ENCODE measurements at places on chromosomes 12 and 14.

DNA sequence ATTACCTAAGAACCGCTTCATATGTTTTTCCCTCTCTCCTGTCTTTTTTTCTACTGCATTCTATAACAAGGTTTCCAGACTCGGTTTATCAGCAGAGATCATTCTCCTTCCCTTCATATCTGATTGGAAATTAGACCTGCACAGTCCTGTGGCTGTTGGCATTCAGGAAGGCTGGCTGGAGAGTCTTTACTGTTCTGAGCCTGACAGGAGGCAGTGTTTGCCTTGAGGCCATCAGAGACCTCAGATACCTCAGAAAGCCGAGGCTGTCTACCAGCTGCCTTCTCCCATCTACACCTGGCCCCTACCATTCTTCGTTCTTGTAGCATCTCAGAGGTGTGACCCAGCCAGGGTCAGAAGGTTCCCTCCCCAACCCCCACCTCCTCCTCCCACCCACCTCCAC lies 182.0 kb downstream of the CAND1 start:
- DNase-seq, result no peak

GRCh38 chr12:38783304-38783703 lies 122.1 kb downstream of the CPNE8 start:
- no peak for DNase-seq

- DNase-seq, result no peak
Observed at GRCh38 chr14:27077710-27078109, 479.9 kb upstream of the NOVA1 start.

GRCh38 chr12:12606781-12607589 lies 4.7 kb upstream of the CREBL2 start:
- no peak for DNase-seq

DNA sequence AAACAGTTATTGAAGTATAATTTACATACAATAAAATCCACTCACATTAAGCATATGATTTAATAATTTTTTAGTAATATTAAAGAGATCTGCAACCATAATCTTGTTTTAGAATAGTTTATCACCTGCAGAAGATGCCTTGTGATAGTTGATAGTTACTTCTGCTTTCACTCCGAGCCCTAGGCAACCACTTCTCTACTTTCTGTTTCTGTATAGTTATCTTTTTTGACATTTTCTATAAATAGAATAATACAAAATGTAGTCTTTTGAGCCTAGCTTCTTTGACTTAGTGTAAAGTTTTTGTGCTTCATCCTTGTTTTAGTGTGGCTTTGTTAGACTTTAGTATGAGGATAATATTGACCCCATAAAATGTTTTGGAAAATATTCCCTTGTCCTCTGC lies 111.0 kb downstream of the MNAT1 start:
- no peak for DNase-seq

DNA sequence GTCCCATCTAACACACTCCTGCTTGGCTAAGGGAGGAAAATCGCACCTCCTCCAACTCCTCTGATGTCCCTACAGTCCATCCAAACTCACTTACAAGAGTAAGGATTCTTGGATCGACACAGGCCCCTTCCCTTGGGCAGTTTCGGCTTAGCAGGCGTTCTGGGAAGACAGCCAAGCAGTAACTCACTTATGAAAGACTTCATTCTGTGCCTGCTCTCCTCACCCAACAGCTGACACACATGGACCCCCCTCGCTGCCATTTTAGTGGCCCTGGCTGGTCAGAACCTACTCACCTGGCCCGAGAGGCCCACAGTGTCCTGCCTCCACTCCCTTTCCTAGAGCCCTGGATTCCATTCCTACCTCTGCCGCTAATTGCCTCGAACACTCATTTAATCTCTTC lies 52.3 kb upstream of the BCL2L14 start:
- DNase-seq, result no peak

DNA sequence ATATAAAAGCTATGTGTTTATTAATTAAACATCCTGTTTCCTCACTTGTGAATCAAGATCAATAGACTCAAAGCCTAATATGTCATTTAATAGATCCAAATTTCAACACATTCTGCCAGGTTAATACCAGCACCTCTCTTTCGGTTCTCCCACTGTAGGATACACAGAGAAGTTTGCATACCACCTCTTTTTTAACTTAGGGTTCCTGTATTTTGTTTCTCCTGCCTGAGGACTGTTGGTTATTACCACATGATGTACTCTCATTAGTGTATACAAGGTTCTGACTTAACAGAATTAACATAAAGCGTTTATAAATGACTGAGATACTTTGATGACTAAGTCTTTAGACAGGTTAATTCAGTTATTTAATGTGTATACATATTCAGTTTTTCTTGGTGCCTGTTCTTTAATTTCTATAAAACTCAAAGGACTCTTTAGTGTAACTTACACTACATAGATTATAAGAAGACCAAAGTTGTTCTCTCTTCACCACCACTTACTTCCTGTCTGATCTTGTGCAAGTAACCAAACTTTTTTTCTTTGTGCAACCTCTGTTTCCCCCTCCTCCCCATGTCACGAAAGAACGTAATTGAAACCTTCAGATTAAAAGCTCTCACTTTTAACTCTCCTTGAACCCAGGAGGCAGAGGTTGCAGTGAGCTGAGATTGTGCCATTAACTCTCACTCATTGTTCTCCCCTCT lies 89.8 kb upstream of the DNM1L start:
- no peak for DNase-seq

- no peak for DNase-seq
Observed at GRCh38 chr12:42593874-42594273, 4.3 kb upstream of the PRICKLE1 start.

DNA sequence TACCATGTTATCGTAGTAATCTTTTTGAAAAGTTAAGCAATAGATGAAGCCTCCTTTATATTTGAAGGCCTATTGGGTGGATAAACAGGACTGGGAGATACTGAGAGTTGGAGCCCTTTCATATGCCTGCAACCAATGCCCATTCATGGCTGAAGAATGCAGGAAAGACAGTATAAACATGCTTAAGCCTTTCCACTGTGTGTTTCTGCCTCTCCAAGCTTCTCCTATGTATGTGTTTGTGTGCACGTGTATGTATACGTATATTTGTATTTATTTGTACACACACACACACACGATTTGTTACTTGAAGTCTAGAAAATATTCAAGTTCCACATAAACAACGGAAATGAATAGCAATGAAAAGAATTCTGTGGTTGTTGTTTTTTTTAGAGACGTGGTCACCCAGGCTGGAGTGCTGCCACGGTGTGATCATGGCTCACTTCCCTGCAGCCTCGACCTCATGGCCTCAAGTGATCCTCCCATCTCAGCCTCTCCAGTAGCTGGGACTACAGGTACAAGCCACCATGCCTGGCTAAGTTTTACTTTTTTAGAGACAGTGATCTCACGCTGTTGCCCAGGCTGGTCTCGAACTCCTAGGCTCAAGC lies 1453.5 kb downstream of the AACS start:
- DNase-seq, result no peak

GRCh38 chr12:120228291-120229070 lies 27.6 kb upstream of the RPLP0 start:
- peak; percentile 77 for DNase-seq

DNA sequence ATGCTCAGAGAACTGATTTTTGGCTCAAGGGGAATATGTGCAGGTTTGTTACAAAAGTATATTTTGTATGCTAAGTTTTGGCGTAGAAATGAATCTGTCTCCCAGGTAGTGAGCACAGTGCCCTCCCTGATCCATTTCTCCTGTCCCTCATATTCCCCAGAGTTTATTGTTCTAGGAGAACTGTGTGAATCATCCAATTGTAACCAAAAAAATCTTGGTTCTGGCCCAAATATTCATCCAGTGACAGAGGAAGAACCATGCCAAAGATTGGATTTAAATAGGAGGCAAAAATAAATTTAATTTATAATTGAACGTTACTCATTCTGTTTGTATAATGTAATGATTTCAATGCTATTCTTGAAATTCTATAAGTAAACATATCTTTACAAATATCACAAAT lies 4.8 kb downstream of the CATSPERB start:
- no peak for DNase-seq

DNA sequence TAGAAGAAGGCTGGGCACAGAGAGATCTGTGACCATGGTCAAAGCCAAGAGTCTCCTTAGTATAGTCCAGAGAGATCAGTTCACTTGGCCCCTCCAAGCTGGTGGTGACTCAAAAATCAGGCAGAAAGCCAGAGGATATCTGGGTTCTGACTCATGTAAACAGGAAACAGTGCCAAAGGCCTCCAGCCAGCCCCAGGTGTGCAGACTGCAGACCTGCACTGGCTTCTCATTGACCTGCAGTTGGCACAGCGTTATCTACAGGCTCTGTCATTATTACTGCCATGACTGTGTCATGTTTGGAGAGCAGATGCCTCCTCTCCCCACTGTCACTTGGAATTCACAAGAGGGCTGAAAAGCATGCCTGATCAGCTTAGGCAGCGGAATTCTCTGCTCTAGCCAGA lies 295.7 kb upstream of the PRKD1 start:
- peak; percentile 59 for DNase-seq

DNA sequence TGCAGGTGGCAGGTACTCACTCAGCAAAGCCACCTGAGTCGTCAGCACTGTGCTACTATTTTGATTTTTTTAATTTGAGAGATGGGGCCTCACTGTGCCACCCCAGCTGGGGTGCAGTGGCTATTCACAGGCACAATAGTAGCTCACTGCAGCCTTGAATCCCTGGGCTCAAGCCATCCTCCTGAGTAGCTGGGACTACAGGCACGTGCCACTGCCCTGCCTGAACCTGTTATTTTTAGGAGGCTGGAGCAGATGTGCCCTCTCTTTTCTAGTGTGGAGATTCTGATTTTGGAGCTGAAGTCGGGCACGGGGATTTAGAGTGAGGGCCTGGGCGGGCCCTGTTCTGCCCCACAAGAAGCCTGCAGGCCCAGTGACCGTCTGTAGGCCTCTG lies 17.3 kb downstream of the SLC25A47 start:
- no peak for DNase-seq

GRCh38 chr12:98646294-98647090 lies 1.4 kb downstream of the APAF1 start:
- DNase-seq, result no peak

DNA sequence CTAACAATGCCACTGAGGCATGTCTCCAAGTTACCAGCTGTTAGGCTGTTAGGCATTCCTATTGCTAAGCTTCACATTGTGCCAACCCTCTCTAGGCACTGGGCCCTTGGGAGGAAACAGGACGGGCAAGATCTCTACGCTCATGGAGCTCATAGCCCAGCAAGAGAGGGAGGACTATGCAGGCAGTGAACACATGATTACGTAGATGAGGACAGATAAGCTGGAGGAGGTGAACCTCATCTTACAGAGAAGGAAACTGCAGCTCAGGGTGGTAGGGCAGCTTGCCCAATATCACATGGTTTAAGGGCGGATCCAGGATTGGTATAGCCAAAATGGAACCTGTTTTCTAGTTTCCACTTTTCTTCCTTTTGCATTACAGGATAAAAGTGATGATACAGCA lies 7.8 kb downstream of the UBE3B start:
- DNase-seq, result no peak

- no peak for DNase-seq
Observed at GRCh38 chr12:124283326-124283725, 11.6 kb upstream of the RFLNA start.

DNA sequence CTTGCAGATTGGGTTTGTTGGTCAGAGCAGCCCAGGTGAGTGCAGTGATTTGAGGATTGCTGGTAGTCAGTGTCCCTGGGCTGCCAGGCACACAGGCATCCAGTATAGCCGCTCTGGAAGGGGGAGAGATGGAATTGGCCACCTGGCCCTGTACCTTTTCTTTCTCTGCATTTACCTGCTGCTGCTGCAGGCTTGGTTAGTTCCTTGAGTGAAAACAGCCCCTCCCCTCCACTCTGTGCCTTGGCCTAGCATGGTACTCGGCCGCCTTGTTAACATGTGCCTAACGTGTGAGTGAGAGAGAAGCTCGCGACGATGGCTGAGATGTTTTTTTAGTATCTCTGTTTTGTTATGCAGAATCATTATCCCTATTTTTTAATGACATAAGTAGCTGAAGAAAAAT lies 49.3 kb upstream of the AMN start:
- no peak for DNase-seq

- DNase-seq, result no peak
Observed at GRCh38 chr12:92543359-92543758, 159.4 kb upstream of the PLEKHG7 start.

DNA sequence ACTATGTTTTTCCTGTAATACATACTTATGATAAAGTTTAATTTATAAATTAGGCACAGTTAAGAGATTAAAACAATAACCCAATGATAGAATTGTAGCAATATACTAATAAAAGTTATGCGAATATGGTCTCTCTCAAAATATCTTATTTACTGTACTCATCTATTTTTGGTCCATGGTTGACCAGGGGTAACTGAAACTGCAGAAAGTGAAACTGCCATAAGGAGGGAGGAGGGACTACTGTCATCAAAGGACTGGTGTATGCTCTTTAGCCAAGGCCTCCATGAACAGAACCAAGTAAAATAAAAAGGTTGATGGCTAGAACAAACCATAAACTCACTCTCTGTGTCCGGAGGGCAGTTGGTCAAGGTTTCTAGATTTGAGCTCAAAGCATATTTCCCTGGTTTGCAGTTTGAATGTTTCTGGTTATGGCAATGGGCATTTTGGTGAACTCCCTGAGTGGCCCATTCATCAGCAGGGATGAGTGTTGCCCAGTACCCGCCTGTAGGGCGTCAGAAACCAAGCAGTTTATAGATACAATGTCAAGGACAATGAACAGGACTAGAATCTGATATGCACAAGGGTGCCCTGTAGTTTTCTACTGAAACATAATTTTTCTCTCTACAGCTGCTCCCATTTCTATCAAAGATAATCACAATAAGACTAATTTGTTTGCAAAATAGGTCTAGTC lies 19.8 kb downstream of the LEMD3 start:
- DNase-seq, result no peak

- no peak for DNase-seq
Observed at GRCh38 chr14:24377126-24377525, 9.1 kb downstream of the NFATC4 start.

GRCh38 chr14:23009939-23010726 lies at the start of gene C14orf93:
C14orf93 (minus strand) TSS chr14:23010143; CDS start chr14:22999023, 11,120 bp downstream.
- peak; percentile 37 for DNase-seq

DNA sequence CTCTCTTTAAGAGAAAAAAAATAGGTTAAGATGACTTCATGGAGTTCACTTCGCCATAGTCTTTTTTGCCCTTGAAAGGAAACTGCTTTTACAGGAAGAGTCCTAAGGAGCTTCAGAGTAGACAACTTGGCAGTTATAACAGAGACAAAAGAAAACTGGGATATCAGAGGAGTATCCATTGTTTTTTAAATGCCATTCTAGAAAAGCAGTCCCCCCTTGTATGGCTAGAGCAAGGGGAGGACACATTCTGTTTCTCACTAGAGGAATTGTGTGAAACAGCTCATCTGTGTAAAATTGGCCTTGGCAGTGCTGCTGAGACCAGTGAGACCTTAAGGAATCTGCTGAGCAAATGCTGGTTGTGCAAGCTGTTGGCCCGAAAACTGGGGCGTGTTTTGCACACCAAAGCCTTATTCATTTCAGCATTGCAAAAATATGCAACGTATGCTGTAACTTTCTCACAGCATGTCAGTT lies 128.0 kb downstream of the GPR135 start:
- DNase-seq, result no peak
